ENCODE measurements at places on chromosomes 3 and 15.

GRCh38 chr3:72606005-72606800, 242.0 kb downstream of the SHQ1 start:
- no peak for DNase-seq

DNA sequence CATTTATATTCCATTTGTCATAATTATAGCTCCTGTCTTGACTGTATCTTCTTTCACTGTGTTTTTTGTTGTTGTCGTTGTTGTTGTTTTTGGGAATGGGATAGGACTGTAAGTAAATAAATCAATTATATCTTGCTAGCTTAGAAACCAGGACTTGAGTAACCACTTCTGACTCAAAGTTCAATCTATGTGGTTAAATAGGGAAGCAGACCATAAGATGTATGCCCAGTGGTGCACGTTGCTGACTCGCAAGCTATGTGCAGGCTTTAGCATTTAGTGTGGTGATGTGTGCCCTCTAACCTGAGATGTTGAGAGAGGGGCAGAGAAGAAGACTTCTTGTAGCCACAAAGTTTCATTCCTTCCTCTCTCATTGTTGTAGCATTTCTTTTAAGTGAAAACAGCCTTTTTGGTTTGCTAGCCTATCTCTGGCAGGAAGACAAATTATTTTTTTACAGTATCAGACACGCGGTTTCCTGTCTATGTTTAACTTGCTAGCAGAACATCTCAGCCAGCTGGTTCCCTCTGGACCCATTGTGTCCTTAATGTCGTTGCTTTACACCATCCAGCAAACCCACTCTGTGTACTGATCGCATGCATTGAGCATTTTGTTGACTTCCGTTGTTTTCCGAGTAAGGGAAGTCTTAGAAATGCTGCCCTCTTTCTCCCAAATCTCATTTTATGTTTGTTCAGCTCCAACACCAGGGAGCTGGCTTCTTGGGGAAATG, 52.1 kb downstream of the TGFBR2 start:
- DNase-seq = no peak

GRCh38 chr15:49712162-49712561, 91.3 kb downstream of the DTWD1 start:
- DNase-seq = no peak

DNA sequence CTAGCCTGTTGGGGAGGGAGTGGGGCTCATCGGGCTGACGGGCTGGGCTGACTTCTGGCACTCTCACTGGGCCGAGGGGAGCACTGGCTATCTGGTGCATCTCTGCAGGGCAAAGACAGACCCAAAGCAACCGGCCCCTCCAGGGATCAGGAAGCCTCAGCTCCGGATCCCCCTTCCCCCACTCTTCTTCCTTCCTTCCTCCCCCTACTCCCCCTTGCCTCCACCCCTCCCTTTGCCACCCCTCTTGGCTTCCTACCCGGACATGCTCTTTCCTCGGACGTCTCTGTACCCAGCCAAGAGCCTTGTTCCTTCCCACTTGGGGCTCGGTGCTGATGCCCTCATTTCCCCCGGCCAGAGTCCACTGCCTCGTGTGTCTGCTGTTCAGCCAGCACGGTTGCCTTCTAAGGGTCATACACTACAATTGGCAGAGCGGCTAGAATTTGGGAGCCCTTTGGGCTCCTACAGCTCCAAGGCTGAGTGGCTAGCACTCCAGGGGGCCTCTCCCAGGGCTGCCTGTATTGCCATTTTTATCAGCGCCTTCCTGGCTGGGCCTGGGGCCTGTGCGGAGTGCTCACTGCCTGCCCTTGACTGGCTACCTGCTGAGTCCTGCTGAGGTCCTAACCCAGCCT, 10.9 kb downstream of the SEMA3F start:
- DNase-seq = no peak

- peak; percentile 29 for DNase-seq
These were observed 142.8 kb downstream of the NUP210 start for GRCh38 chr3:13277196-13277813.

- no peak for DNase-seq
These were observed 60.7 kb upstream of the GOLGA6B start for GRCh38 chr15:72593838-72594237.

GRCh38 chr15:70789213-70789612, 25.9 kb upstream of the UACA start:
- DNase-seq = no peak

DNA sequence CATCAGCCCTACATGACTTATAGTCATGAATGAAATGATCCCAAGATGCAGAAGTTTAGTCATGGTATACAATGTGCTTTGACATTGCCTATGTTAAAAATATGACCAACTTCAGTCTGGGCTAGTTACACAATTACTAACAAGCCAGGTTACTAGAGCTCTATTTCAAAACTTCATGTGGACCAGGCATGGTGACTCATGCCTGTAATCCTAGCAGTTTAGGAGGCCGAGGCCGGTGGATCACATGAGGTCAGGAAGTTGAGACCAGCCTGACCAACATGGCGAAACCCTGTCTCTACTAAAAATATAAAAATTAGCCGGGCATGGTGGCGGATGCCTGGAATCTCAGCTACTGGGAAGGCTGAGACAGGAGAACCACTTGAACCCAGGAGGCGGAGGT, 613.0 kb downstream of the CADM2 start:
- no peak for DNase-seq

GRCh38 chr3:173857154-173857553, 459.6 kb downstream of the NLGN1 start:
- no peak for DNase-seq

DNA sequence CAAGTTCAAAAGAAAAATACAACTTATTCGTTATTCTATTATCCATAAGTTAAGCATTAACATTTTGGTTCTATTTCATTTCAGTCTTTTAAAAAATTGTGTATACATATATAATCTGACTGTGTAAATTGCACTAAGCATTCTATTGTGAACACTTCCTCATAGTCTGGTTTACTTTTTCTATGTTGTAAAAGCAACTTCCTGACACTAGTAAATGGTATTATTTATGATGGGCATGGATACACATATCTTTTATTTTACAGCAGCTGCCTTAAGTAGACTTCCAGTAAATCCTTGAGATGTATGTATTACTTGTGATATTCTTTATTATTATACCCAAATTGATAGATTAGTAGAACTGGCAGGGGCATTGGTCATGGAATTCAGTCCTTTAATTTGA, 58.2 kb downstream of the FNDC3B start:
- DNase-seq = no peak

DNA sequence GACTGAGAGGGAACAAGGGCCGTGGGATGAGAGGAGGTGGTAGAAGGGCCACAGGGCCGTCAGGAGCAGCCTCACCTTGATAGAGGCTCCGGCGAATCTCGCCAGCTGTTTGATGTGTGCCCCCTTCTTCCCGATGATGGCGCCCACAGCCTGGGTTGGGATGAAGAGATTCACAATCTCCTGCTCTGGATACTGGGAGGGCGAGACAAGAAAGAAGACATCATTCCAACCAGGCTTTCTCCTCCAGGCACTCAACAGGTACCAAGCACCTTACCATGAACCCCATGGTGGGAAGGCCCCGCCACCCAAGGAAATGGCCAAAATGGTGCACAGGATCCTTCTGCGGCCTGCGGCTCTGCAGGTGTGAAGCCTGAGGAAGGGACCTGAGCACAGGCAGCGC, 71.1 kb downstream of the SENP2 start:
- DNase-seq = no peak

- DNase-seq = no peak
These were observed 32.6 kb downstream of the ETFA start for GRCh38 chr15:76278651-76279050.

GRCh38 chr15:91259077-91259476, 159.0 kb downstream of the SV2B start:
- DNase-seq = no peak

- no peak for DNase-seq
These were observed 810.5 kb upstream of the NECTIN3 start for GRCh38 chr3:110261141-110261540.

DNA sequence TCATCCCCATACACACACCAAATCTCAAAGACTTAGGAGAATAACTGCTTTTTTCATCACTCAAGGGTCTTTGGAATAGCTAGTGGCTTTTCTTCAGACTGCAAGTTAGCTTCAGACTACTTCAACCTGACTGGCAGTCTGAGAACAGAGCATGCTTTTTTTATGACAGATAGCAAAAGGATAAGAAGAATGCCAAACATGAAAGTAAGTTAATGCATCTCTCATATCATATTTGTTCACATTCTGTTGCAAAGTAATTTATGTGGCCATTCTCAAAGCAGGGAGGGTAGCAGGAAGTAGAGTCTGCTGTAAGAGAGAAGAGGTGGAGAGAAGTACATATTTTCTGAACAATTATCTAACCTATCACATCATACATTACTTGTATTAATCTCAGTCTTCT, 544.4 kb downstream of the ZPLD1 start:
- no peak for DNase-seq
